ENCODE measurements at places on chromosomes 2 and 18.

DNA sequence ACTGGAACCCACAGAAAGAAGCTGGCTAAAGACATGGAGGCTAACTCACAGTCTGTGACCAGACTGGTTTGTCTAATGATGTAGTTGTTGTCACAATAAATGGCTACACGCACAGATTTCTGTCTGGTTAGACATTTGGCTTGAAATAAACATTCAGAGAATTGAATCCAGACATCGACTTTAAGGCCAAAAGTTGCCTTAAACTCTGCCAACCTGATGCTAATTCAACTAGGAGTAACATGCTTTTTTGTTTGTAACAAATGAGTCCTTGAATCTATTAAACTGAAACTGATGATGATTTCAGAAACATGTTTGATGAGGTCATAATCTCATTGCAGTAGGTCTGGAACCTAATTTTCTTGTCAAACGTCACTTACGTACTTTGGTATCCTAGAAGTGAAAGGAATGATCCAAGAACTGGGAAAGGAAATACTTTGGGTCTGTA, 123.8 kb downstream of the ERBB4 start:
- no peak for DNase-seq

- no peak for DNase-seq
Measured at GRCh38 chr18:28854964-28855363, 678.0 kb upstream of the CDH2 start.

GRCh38 chr2:183001948-183002347, 36.3 kb downstream of the NCKAP1 start:
- DNase-seq = no peak

DNA sequence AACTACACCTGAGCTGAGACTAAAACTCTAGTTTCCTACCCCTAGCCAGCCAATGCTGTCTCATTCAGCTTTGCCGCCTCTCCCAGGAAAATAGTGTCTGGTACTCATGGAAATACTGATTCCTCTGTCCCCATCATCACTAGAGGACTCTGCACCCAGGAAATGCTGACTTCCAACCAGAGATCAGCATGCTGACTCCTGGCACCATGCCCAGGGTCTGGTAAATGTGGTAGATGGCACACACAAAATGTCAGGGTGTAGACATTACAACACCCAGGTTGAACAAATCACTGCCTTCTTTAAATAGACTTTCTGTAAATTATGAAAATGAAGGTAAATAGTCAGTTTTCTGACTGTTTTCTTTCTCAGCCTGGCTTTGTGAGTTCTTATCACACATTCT, 307.3 kb upstream of the CHAC2 start:
- DNase-seq = no peak

DNA sequence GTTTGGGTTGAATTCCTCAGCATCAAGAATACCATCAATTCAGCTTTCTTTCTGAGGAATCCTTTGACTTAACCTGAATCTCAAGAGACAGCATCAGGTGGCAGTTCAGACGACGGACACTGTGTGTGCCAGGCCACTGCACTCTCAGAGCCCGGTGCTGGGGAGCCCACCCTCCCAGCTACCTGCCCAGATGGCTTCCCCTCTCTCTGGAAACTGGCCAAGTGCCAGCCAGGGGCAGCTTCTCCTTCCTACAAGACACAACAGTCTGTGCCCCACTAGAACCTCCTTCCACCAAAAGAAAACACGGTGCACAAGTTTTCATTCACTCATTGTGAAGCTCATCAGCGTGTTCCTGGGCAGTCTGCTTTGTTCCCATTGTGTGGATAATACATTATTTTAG, 28.5 kb downstream of the MAL start:
- no peak for DNase-seq

- no peak for DNase-seq
Measured at GRCh38 chr2:142865924-142866323, 11.5 kb upstream of the KYNU start.

GRCh38 chr2:216499641-216500218, 1.1 kb downstream of the RPL37A start:
- DNase-seq = no peak

DNA sequence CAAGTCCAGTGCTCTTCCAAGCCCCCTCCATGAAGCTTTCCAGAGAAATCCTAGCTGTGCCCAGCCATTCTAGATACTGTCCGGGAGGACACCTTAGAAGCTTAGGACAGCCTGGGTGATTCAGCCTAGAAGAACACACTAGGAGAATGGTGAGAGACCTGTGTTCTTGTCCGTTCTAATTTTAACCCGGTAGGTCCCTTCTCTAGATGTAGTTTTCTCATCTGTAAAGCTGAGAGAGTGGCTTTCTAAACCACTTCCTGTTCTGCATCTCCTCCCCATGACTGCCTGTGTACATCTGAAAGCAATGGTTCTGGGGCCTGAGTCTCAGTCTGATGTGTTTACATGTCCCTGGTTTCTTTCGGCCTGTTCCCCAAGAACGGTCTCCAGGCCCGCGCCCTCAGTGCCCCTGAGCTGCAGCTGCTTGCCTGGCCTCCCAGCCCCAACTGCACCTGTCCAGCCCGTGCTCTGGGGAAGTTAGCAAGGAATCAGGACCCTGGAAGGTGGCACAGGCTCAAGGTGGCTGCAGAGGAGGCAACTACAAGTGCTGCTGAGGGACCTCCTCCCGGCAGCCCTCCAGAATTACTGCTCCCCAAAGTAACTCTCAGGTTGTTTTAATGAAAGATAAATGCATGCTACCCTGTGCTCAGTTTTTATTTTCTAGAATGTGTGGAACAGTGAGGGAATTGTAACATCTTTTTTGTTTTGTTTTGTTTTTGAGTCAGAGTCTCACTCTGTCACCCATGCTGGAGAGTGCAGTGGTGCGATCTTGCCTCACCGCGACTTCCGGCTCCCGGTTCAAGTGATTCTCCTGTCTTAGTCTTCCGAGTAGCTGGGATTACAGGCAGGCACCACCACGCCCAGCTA, 105.9 kb downstream of the LBH start:
- peak; percentile 26 for DNase-seq

DNA sequence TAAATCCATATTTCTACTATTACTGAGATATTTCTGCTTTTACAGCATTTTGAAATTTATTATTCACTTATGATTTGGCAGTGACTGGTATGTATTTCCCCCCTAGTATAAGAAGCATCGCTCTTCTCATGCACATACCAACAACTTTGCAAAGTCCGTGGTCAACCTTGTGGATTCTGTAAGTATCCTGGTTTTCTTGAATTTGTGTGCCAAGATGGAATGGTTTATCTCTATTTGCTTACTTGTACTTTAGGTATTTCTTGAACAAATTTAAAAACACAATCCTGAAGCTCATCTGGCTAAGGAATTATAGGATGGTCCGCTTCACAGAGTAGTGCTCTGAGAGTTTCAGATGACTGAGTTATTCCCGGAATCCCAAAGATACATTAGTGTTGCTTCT, 85.0 kb upstream of the FAM237A start:
- DNase-seq = no peak

GRCh38 chr2:229431327-229431954, 160.4 kb upstream of the PID1 start:
- DNase-seq = no peak

DNA sequence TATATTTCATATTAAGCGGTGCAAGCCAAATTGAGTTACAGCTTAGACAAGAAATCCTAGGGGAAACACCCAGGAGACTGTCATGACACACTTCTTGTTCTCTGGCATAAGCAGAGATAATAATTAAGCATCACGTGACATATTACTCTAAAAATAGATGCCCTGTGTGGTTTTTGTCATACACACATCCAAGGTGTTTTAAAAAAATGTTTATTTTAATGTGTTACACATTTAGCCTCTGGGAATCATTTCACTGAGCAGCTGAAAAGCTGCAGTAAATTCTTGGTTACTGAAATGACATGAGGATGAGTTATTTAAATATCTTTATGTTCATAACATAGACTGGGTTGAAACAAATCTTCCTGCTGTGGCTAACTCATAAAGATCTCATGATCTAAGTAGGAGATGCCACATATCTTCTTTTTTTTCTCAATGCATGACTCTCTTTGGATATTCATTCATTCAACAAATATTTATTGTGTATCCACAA, 38.0 kb upstream of the ERMN start:
- DNase-seq = no peak

- no peak for DNase-seq
Measured at GRCh38 chr2:54706622-54707021, 16.8 kb upstream of the EML6 start.

DNA sequence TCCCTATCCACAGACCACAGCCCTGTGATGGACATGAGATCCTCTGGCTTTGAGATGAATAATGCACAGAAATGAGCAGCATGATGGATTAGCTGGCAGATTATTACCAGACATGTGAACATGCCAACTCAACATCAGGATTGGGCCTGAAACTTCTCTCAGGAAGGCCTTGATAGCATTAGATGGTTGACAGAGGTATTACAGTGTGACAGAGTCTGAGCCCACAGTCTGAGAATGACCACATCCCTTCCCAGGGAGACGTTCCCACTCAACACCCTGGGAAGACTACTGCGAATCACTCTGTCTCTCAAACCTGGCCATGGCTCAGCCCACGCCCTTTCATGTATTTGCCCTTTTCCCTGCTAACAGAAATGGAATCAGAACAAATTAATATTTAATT, 66.9 kb downstream of the BCL11A start:
- no peak for DNase-seq

GRCh38 chr2:12289120-12289802, 427.5 kb upstream of the TRIB2 start:
- no peak for DNase-seq

- no peak for DNase-seq
Measured at GRCh38 chr2:190504912-190505311, 29.6 kb downstream of the NEMP2 start.

GRCh38 chr2:214856137-214856536, 46.7 kb upstream of the BARD1 start:
- no peak for DNase-seq
